ENCODE measurements at places on chromosomes 3 and 15.
A peak's percentile ranks its signal among the peaks of the same experiment; 100 is the strongest.

DNA sequence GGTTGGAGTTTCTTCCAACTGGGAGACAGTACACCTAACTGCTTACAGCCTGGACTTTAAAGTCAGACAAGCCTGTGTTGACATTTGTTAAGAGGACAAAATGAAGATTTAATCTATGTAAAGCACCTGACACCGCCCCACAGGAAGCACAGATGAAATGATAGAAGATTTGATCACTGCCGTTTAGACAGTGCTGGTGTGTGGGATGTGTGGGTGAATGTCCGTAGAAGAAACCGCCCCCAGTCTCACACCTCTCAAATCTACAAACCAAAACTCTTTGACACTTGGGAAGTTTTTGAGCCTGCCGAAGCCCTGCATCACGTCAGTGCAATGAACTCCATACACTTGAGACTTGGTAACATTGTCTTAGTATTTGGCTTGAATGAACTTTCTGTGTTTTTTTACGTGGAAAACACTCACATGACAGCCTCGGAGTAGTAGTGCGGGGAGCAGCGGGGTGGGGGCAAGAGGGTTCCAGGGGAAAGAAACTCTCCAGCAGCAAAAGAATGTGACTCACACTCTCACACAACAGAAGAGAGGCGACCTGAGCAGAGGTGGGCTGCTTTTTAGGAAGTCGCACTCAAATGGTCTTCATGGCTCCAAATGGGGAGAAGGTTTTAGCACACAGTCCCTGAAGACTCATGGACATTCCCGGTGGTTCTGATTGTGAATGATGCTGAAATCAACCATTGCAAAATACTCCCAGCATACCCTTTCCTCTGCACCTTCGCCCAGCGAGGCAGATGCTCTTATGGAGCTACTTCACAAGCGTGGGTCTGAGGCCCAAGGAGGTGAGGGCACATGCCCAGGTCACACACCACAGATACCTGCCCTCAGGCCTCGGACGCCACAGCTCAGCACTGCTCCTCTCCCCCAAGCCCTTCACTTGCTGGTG is 79.2 kb downstream of the SRGAP3 start:
- DNase-seq: no peak

GRCh38 chr3:109353057-109353456 is 15.7 kb upstream of the DPPA4 start:
- DNase-seq: no peak

GRCh38 chr3:170027233-170028102 is 10.3 kb upstream of the GPR160 start:
- no peak for DNase-seq

DNA sequence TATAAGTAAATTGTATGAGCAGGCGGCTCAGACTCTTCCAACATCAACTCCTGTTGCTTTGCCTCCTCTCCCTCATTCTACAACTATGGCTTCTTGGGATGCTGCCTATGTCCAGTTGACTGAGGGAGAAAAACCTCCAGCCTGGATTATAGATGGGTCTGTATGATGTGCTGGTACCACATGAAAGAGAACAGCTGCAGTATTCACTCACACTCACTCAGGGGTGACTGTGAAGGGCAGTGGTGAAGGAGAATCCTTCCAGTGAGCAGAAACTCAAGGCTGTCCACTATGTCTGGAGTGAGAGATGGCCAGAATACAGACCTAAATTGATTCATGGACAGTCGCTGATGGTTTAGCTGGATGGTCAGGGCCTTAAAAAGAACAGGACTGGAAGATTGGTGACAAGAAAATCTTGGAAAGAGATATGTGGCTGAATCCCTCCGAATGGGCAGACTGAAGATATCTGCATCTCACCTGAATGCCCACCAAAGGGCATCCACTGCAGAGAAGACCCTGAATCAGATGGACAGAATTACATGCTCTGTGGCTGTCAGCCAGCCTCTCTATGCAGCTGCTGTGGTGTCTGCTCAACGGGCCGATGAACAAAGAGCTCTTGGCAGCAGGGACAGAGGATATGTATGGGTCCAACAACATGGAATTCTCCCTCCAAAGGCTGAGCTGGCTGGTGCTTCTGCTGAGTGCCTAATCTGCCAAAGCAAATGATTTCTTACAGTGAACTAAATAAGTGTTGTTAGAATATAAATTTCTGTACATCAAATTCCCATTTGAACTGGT is 1.9 kb upstream of the BCL2L10 start:
- DNase-seq: no peak

DNA sequence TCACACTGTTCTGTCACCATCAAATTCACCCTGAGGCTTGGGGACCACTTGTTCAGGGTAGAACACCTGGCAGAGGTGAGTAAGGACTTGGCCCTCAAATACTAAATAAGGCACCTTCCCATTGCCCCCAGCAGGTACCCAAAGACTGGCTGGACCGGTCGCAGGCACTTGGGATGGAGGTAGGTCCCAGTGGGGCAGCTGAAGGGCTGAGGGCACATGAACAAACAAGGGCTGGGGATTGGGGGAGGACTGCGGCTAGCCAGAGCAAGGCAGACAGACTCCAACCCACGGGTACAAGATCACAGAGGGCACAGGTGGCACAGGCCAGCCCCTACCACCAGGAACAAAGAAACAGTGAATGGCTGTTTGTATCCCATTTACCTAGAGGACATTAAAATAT is 1.9 kb downstream of the MRPS25 start:
- peak; percentile 29 for DNase-seq

DNA sequence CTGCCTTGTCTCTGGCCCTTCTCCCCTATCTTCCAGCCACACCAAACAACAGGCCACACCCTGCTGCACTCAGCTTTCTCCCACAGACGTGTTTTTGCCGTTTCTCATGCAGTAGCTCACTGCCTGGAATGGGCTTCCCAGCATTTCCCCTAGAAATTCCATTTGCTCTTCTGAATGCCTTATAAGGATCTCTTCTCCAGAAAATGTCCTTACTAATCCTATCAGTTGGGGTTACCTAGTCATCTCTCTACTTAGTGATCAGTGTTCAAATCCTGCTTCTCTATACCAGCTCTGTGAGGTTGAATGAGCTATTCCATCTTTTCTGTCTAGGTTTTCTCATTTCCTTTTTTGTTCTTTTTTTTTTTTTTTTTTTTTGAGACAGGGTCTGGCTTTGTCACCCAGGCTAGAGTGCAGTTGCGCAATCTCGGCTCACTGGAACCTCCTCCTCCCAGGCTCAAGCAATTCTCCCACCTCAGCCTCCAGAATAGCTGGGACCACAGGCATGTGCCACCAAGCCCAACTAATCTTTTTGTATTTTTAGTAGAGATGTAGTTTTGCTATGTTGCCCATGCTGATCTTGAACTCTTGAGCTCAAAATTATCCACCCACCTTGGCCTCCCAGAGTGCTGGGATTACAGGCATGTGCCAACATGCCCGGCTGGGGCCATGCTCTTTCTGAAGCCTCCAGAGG is 98.2 kb upstream of the CHD2 start:
- no peak for DNase-seq

DNA sequence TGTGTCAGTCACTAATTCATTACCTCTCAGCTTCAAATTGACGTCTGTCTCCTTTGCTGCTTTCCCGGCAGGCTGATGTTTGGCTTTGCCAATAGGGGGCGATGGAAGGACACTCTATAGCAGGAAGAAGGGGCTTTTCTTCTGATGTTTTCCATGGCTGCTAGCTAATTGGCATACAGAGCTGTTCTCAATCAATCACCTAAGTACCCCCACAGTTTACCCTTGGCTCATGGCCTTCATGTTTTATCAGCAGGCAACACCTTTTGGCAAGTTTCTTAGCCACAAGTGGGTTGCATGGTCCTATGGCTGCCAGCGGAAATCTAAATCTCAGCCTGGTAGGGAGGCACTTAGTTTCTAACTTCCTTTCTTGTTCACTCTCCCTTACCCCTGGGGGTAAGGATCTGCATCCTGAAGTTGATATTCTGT is 45.0 kb downstream of the ESYT3 start:
- peak; percentile 69 for DNase-seq

Data from SK-N-SH (cell line).